ENCODE measurements at places on chromosomes 5 and 9.

DNA sequence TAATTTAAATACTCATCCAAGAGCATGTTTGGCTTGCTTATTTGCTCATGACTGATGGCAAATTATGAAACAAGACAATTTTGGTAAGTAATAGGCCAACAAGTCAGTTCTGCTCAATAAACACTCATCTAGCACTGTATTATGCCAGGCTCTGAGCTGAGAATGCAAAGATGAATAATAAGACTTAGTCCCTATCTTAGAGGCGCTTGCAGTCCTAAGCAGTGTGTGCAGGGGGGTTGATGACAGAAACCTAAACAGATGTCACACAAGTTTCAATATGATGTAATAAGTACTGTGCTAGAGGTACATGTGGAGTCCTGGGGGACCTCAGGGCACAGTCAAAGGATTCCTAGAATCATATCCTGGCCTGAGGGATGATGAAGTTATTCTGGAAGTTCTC lies 287.6 kb upstream of the ADRA1B start:
- no peak for DNase-seq

DNA sequence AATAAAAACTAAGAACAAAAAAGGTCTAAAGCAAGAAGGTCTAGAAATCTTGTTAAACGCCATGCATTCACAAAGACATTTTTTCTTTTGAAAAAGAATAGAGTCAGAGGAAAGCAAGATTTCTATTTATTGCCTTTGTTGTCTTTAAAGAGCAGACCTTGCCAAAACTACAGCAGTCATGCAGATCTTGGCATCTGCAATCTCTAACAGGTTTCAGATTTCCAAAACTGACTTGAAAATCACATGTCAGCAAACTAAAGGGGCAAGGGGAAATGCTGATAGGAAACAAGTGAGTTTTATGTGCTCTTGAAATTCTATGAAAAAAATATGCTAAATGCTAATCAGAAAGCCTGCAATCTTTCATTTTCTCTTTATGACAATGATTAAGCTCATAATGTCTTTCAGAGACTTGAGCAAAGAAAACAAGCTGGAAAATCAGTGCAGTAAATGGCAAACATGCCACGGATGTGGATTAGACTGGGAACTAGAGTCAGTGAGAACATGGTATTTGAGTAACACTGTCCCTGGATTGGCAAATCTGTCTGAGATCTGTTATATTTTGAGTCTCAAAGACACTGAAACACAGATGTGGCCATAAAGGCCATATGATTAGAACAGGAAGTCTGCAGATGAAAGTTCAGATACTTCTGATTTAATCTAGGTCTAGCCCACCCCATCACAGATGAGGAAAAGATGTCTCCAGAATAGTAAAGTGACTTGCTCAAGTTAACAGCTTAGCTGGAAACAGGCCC lies 361.4 kb upstream of the RPS23 start:
- DNase-seq: no peak

GRCh38 chr5:5335107-5335506 lies 87.4 kb upstream of the ICE1 start:
- no peak for DNase-seq

- peak; percentile 68 for DNase-seq
Measured at GRCh38 chr9:100602342-100602801, 24.5 kb downstream of the CAVIN4 start.

DNA sequence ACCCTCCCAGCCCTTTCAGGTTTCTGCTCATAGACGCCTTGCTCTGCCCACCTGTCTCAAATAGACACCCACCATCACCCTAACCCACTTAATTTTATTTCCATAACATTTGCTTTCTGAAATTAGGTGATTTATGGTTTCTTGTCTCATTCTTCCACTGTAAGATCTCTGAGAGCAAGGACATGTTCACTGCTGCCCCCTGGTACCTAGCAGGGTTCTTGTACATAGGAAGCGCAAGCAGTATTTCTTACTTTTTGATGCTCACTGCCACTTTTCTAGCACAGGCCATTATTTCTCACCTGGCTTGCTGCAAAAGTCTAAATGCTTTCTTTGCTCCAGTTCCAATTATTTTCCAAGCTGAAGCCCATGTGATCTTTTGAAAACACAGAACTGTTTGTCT lies 16.8 kb downstream of the C9orf57 start:
- DNase-seq: no peak

- no peak for DNase-seq
Measured at GRCh38 chr9:123157221-123157620, 111.2 kb downstream of the STRBP start.

- DNase-seq: no peak
Measured at GRCh38 chr5:132202711-132203463, 24.8 kb downstream of the P4HA2 start.

DNA sequence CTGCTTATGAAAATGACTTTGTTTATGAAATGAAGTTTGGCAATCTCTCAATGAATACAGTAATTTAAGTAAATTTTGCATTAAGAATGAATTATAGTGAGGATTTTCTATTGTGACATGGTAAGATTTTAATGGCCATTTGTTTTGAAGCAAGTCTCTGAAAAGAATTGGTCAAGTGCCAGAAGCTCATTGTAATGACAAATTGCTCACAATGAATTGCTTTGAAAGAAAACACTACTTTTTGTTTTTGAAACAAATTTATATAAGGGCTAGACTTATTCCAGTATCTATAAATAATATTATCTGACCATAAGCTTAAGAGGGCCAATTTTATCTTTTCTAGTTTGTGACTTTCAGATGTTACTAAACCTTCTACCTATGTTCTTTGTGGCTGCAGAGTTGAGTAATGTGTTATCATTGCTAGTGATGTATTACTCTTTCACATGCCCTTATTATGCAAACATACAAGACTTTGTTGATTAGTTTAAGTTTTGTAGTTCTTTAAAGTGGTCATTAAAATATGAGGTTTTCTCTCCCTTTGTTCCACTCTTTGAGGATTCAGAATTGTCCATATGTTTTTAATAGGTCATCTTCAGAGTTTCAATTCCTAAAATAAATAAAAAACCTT lies 93.0 kb upstream of the ZNF608 start:
- DNase-seq: peak; percentile 87

- peak; percentile 21 for DNase-seq
Measured at GRCh38 chr5:56440871-56441740, 208.0 kb upstream of the ANKRD55 start.

- no peak for DNase-seq
Measured at GRCh38 chr5:160133071-160133917, 14.0 kb upstream of the PWWP2A start.

GRCh38 chr5:140044041-140044440 lies 942 bp upstream of the NRG2 start:
- no peak for DNase-seq

- no peak for DNase-seq
Measured at GRCh38 chr5:109455598-109456096, 45.9 kb upstream of the PJA2 start.

DNA sequence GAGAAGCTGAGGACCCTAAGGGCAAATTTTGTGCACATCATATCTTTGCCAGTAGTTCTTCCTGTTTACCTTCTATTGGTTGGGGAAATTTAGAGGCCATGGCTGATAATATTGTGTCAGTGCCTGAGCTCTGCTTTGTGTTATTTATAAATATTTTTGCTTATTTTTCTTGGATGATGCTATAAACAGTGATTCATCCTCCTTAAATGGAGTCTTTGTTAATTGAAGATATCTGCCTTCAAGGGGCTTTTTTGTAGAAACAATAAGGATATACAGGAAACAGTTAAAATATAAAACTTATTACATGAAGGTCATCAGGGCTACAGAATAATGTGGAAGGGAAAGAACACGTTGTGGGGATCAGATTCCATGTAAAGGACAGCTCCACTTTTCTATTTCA lies 78.0 kb downstream of the PAM start:
- no peak for DNase-seq

DNA sequence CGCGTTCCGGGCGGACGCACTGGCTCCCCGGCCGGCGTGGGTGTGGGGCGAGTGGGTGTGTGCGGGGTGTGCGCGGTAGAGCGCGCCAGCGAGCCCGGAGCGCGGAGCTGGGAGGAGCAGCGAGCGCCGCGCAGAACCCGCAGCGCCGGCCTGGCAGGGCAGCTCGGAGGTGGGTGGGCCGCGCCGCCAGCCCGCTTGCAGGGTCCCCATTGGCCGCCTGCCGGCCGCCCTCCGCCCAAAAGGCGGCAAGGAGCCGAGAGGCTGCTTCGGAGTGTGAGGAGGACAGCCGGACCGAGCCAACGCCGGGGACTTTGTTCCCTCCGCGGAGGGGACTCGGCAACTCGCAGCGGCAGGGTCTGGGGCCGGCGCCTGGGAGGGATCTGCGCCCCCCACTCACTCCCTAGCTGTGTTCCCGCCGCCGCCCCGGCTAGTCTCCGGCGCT lies at the start of gene DAPK1:
Gene DAPK1, plus strand, starts transcription at position 264 of the 442 bp plus-strand sequence. CDS start 1,211 bp downstream, outside the sequence.
- DNase-seq: no peak

GRCh38 chr5:164139423-164139822 lies 634.0 kb downstream of the MAT2B start:
- DNase-seq: no peak

GRCh38 chr9:126397056-126397455 lies 70.4 kb downstream of the MVB12B start:
- DNase-seq: no peak

GRCh38 chr9:37983381-37984067 lies 79.6 kb upstream of the SLC25A51 start:
- DNase-seq: no peak

Data from COR-L47 (cell line).